ENCODE measurements at places on chromosomes 2 and 18.

DNA sequence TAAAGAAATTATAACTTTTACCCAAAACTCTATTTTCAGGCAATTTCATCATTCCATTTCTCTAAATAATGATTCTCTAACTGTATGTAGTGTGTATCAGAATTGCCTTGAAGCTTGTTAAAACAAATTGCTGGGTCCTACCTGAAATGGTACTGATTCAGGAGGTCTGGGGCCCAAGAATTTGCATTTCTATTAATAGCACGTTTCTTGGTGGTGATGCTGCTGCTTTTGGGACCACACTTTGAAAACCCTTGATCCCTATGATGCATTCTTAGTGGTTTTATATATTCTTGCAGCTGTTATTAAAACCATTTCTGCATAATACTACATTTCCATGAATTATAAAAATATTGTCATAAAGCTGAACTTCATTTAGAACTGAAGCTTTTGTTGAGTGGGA, 140.7 kb downstream of the NCK2 start:
- DNase-seq, result no peak

- no peak for DNase-seq
These were observed 11.3 kb downstream of the MLPH start for GRCh38 chr2:237498341-237498740.

- no peak for DNase-seq
These were observed 1855.4 kb upstream of the PIK3C3 start for GRCh38 chr18:40099641-40100040.

- DNase-seq, result no peak
These were observed 56.4 kb downstream of the ADCY3 start for GRCh38 chr2:24863641-24864040.

- DNase-seq, result peak; percentile 78
These were observed 28.7 kb downstream of the SRSF7 start for GRCh38 chr2:38722271-38723061.

- no peak for DNase-seq
These were observed 75.3 kb downstream of the USP40 start for GRCh38 chr2:233491326-233491725.

DNA sequence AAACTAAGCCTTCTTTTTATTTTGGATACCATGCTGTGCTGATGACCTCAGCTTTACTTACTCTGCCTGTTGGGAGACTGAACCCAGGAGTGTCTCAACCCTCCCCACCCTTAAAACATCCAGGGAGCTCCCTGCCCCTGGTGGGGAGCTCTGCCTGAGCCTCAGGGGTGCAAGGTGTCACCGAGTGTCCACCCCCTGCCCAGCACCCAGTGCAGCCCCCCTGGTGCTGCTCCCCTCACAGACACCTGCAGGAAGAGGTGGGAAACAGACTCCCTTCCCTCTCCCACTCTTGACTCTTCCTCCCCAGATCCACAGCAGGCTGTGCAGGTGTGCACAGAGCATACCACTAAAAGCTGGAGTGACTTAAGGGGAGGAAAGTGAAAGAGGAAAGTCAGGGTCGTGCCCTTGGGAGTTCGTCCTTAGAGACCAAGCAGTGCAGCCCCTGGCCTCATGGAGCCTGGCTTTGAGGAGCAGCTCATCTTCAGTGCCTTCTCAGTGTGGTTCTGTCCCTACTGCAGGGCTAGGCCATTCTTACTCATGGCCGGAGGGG, 51.3 kb downstream of the MYO7B start:
- DNase-seq, result no peak

DNA sequence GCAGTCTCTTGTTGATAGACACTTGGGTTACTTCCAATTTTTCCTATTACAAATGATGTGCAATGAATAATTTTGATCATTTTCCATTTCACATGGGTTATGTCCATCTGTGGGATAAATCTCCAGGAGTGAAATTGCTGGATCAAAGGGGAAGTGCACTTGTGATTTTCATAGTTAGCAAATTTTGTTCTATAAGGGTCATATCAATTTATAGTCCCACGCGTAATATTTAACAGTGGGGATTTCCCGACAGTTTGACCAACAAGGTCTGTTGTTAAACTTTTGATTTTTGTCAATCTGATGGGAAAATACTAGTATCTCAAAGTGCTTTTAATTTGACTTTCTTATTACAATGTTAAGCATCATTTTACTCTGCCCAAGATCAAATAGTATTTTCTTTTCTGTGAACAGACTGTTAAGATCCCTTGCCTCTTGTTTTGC, 8.3 kb downstream of the IL1B start:
- DNase-seq, result no peak

DNA sequence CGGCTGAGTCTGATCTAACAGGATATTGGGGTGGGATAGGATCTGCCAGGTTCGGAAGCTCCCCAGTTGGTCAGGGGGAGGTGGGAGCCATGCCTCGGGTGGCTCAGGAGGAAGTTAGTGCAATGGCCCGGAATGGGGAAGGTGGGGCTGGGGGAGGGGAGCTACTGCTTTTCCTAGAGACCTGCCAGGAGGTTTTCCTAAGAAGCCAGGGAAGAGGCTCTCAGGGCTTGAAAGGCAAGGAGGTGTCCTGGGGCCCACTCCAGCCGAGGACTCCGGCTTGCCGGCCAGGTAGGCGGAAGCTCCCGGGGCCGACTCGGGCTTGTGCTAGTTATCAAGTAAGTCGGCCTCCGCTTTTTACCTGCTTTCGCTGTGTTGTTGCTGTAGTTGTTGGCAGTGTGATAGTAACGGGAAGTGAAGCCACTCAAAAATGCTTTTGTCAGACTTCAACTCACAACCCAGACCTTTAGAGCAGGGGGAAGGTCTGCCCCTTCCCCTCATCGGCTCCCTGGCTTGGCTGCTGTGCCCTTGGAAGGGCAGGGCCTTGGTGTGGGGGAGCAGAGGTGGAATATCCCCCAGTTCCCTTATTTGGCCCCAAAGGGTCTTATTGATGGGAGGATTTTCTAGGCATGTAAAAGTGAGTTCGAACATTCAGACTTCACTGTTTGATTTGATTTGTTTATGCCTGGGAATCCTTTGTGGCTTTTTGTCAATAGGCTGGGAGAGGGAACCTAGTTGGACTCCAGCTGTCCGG, 5.4 kb downstream of the GDF7 start:
- DNase-seq, result no peak

- DNase-seq, result no peak
These were observed 1417.6 kb upstream of the CDH2 start for GRCh38 chr18:29594493-29594892.

All from cardiac muscle cell (in vitro differentiated cells and primary cell).